ENCODE measurements at places on chromosomes 5 and 9.

GRCh38 chr9:120868339-120868675 is 8.7 kb downstream of the PHF19 start:
- ATAC-seq, result peak; percentile 34

DNA sequence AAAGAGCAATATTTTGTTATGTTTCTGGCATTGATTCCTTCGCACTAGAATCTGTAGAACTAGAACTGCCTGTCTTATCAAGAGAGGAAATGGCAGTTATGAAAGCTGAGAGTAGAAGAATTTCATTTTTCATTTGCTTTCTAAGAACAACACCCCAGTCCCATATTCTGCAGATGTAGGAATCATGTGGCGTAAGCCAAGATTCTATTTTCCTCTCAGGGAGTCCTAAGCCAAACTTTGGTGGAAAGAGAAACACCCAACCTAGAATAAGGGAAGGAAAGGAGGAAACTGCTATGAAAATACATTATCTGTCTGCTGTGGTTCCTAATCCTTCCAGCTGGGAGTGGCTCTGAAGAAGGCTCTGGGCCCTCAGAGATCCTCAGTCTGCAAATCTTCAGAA is 1176.9 kb upstream of the C9orf72 start:
- ATAC-seq, result no peak

GRCh38 chr9:70945301-70945700 is 176.1 kb downstream of the TRPM3 start:
- no peak for ATAC-seq

GRCh38 chr9:76321195-76321828 is 72.9 kb downstream of the RFK start:
- ATAC-seq, result no peak

GRCh38 chr5:56817263-56818014 is 2.1 kb downstream of the MAP3K1 start:
- no peak for ATAC-seq

GRCh38 chr5:137347865-137348264 is 151.3 kb downstream of the SPOCK1 start:
- no peak for ATAC-seq

DNA sequence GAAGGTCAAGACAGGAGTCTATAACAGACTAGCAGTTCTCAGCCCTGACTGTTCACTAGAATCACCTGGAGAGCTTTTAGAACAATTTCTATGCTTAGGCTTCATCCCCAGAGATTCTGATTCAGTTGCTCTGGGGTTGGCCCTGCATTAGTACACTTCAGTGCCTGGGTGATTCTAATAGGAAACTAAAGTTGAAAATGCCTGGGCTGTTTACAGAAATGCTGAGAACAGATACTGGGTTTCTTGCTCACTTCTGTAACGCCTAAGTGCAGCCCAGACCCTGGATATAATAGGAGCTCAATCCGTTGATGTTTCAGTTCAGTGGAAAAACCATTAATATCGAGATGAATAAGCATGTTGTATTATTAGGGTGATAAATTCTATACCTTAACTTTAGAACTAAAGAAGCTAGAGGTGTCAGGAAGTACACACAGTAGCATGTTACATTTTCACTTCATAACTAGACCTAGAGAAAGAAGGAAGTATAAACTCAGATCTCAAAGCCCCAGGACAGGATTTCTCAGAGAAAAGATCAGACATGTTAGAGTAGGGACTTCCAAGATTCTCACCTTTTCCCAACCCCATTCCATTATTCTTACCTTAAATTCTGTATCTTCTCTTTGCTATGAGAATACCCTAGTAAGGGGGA is 20.4 kb downstream of the HAVCR2 start:
- no peak for ATAC-seq

- ATAC-seq, result no peak
These were observed 5.8 kb upstream of the TERT start for GRCh38 chr5:1300581-1301083.

GRCh38 chr5:133460172-133460758 is 152.1 kb downstream of the FSTL4 start:
- no peak for ATAC-seq

GRCh38 chr5:125583321-125584139 is 837.1 kb upstream of the ZNF608 start:
- ATAC-seq, result no peak

DNA sequence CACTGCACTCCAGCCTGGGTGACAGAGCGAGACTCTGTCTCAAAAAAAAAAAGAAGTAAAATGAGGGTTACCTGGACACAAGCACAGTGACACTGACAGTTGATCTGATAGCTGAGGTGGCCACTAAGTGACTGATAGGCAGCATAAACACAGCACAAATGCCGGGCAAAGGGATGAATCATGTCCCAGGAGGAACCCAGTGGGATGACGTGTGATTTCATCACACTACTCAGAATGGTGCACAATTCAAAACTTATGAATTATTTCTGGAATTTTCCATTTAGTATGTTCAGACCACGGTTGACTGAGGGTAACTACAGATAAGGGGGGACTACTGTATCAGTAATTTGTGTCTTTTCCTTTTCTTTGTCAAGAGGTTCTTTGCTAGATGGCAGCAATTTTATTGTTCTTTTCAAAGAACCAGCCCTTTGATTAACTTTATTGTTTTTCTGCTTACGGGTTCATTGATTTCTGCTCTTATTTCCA is 34.3 kb upstream of the RNF130 start:
- ATAC-seq, result no peak
